Hippocampal formation (tissue), 2 donors: ENCODE measurements at places on chromosomes 7 and 10.
A peak's percentile ranks its signal among the peaks of the same experiment; 100 is the strongest.

GRCh38 chr10:10613656-10614244, 403.9 kb upstream of the CELF2 start:
- DNase-seq = no peak

GRCh38 chr10:95291365-95292039, 699 bp upstream of the PDLIM1 start:
- DNase-seq = no peak

GRCh38 chr7:87231258-87231657, 11.7 kb upstream of the TMEM243 start:
- DNase-seq = peak; percentile 9

- no peak for DNase-seq
Observed at GRCh38 chr10:3036155-3037021, 31.0 kb upstream of the PFKP start.

DNA sequence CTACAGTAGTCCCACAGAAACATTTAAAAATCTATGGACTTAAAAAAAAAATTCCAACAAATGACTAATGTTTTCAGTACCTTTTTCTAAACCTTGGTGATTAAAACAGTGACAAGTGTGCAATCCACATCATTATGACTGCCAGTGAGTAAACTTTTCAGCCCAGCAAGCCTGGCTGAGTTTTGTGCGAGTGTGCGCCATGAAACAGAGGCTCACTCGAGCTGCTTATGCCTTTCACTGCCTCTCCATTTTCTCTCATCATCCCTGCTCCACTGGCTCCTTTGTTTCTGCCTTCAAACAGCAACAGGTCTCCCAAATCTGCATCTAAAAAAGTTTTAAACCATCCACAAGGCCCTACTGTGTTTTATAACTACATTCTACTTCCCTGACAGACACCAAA, 105.8 kb downstream of the USP6NL start:
- no peak for DNase-seq

DNA sequence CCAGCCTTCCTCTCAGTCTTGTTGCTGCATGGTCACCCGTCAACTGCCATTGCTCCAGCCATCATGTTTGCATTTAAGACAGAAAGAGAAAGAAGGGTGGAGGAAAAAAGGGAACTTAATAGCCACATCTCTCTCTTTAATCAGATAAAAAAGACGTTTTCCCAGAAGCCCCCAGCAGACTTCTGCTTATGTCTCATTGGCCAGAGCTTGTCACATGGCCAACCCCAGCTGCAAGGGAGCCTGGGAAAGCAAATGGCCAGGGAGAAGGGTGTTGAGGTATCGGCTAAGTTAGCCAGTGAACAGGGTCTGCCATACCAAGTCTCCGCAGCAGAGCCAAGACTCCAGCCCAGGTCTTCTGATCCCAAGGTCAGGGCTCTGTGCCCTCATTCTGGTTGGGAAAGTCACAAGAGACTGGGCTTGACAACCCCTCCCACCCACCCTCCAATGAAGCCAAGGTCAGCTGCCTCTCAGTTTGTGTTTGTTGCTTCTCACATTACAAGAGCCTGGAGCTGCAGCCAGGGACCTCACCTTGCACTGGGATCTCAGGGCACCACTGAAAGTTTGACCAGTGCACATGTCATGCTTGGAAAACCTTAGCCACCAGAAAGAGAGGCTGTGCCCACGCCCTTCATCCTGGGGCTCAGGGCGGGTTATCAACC, 80.3 kb upstream of the LYZL2 start:
- DNase-seq = no peak

- DNase-seq = no peak
Observed at GRCh38 chr7:2978408-2978807, 65.3 kb downstream of the CARD11 start.

DNA sequence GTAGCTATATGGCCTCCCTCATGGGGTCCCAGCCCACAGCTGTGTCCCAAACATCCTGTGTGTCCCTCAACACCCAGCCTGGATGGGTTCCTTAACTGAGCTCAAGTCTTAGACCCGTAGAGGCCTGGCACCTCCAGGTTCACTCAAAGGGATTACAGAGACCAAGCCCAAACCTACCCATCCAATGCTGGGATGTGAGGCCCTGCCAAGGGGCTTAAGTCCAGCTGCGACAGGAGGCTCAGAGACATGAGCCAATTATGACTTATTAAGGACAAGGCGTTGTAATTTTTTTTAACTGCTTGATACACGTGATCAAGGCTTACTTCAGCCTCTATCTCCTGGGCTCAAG, 105.6 kb upstream of the RET start:
- DNase-seq = no peak

- no peak for DNase-seq
Observed at GRCh38 chr7:99137411-99138180, 6.3 kb downstream of the SMURF1 start.

DNA sequence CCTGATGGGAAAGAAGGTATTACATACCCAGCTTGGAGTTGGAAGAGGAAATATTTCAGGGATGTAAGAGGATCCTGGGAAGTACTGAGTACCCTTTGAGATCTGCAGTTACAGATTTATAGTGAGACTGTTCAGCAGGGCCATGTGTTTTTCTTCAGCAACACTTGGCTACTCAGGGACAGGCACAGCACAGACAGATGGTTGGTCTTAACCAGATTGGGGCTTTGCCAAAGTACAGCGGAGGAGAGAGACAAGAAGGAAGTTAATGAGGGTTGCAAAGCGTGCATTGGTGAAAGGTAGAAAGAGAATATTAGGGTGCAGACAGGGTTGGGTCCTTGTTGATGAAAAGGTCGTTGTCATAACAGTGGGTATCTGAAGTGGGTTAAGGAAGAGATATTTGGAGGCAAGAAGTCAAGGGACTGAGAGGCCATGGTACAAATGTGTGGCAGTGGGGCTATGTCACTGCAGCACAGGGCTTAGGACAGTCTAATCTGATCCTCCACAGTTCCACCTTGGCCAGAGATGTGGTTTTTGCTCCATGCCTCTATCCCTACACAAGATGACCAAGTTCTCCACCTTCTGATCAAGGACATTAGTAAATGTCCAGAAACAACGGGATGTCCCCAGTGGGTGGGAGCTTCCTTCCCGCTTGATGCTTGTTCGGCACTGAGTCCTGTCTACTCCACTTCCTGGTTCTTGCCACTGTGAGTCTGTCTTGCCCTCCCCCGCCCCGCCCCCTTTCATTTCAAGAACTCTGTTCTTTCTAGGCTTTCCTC, 18.9 kb upstream of the DNAJC1 start:
- DNase-seq = no peak

GRCh38 chr10:62817121-62817765, 1.1 kb upstream of the EGR2 start:
- no peak for DNase-seq

DNA sequence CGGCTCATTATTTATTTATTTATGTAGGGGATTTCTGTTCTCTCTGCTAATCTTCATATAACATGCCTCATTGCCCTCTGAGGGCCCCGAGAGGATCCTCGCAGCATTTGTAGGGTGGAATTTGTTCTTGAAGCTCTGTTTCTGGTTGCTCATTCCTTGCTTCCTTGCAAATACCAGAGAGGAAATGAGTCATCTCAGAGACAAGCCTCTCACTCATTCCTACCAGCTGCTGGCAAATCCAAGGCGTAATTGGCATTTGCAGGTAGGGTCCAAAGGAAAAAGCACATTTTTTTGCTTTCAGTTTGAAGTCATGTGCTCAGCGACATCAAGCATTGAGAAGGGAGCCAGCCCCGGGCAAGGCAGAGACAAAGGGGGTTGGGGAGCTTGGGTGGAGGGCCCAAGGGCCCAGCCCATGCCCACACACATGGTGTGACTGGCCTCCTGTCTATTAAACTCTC, 501.6 kb downstream of the GALNT17 start:
- DNase-seq = no peak

DNA sequence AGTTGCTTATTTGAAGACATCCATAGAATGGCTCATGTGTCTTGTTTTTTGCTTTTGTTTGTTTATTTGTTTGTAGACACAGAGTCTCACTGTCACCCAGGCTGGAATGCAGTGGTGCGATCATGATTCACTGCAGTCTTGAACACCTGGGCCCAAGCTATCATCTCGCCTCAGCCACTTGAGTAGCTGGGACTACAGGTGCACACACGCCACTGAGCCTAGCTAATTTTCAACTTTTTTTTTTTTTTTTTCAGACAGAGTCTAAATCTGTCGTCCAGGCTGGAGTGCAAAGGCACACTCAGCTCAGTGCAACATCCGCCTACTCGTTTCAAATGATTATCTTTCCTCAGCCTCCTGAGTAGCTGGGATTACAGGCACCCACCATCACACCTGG, 83.3 kb upstream of the KLF6 start:
- no peak for DNase-seq

DNA sequence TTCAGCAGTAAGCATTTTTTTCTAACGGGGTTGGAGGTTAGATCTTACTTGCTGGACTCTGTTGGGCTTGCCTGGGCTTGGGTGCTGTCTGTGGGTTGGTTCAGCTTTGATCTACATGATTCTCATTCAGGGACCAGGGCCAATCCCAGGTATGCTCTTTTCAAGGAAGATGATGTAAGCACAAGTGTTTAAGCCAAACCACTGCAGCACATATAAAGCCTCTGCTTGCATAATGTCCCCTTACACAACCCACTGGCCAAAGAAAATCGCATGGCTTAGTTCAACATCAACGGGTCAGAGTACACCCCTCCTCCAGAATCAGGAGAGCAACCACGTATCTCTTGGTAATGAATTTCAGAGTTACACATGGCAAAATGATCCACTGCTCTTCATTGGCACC, 83.9 kb downstream of the DNAJB9 start:
- DNase-seq = no peak

GRCh38 chr10:80662429-80663261, 124.9 kb downstream of the SH2D4B start:
- DNase-seq = peak; percentile 76

DNA sequence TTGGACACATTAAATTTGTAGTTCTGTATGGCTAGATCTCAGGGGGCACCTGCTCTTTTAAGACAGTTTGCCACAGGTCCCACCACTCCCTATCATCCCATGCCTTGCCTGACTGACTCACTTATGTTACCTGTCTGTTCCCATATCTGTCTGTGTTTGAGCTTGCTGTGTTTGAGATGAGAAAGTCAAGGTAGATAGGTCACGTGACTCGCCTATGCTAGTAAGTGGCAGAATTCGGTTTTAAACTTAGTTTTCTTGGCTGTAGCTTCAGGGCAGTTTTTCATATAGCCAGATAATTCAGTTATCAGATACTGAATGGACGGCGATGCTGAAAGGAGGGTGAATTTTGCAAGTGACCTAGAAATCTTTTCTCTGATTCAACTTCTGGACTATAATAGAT, 348.4 kb downstream of the RPS24 start:
- DNase-seq = no peak

DNA sequence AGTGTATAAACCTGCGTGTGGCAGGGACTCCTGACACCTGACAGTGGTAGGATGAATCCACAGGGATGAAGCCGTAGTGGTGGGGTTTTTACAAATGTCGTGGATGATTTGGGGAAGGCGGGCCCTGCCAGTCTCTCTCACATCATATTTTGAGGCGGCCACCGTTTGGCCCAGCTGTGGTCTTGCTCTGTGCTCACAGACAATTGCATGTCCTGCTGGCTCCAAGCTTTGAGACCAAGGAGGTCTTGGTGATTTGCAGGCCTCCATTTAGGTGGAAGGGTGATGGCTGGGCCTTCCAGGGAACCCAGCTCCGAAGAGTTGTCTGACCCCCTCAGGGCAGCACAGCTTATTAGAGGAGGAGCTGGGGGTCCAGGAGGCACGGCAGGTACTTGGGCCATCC, 151.1 kb upstream of the SHH start:
- DNase-seq = no peak

- DNase-seq = peak; percentile 2
Observed at GRCh38 chr7:79820387-79820786, 314.2 kb upstream of the GNAI1 start.

GRCh38 chr7:106279425-106280197, 5.2 kb downstream of the NAMPT start:
- no peak for DNase-seq

- no peak for DNase-seq
Observed at GRCh38 chr10:28036587-28036986, 37.7 kb upstream of the ODAD2 start.

- no peak for DNase-seq
Observed at GRCh38 chr7:82677493-82677892, 233.9 kb upstream of the CACNA2D1 start.

DNA sequence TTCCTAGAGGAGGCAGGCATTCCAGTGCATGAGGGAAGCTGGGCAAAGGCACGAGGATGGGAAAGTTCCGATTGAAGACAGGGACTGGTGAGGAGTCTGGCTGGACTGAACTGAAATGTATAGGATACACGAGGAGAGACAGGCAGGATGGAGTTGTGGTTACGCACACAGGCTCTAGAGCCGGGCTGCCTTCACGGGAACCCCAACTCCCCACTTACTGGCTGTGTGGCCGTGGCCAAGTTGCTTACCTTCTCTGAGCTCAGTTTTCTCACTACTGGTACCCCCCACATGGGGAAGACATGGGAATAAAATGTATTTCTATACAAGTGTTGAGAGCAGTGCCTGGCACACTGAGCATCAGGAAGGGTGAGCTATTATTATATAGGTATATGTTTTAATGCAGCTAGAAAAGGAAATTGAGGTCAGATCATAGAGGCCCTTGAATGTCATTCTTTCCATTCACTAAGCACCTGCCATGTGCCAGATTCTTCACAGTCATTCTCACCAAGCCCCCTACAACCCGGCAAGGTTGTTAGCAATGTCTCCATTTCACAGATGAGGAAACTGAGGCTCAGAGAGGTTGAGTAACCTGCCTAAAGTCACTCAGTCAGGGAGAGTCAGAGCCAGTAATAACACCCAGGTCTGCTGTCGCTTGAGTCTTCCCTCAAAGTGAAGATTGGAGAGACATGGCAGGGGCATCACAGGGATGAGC, 9.7 kb downstream of the CHST3 start:
- DNase-seq = no peak

- no peak for DNase-seq
Observed at GRCh38 chr10:12063483-12063818, 5.3 kb upstream of the DHTKD1 start.

GRCh38 chr7:132815130-132815529, 238.9 kb upstream of the PLXNA4 start:
- no peak for DNase-seq

DNA sequence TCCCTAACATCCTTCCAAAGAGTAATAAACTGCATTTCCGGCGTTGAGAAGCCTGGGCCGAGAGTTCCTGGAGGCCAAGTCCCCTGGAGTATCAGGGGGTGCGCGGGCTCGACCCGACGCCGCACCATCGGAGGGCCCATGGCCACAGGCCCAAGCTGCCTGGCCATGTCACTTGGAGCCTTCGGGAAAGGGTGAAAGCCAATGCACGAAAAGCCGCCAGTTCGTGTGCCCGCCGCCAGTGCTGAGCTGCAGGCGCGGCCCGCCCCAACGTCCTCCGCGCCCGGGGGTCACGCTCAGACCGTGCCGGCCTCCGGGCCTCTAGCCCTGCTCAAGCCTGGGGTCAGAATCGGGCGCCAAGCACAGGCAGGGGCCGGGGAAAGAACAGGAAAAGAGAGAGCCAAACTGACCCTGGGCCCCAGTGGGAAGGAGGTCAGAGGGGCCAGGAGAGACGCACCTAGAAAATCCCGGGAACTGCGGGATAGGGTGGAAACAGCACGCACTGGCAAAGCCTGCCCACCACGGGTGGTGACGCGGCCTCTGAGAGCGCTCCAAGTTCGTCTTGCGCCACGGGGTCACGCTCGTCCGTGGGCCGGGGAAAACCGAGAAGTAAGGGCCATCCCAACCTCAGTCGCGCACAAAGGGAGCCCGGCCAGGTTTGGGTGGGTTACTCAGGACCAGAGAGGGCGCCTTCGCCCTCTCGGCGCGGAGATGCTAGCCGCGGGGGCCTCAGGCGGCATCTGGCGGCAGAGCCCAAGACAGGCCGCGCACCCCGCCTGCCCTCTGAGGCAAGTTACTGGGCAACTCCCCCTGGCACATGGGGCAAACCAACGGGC, 4.2 kb upstream of the EBF3 start:
- no peak for DNase-seq

- no peak for DNase-seq
Observed at GRCh38 chr7:32119790-32120196, 49.6 kb upstream of the PDE1C start.
